Eye (tissue), 1 donor: ENCODE measurements at places on chromosomes 4 and X.
A peak's percentile ranks its signal among the peaks of the same experiment; 100 is the strongest.

GRCh38 chr4:8472689-8473197 lies 32.2 kb downstream of the TRMT44 start:
- peak; percentile 80 for DNase-seq

- DNase-seq, result no peak
These were observed 52.9 kb downstream of the CCNG2 start for GRCh38 chr4:77209936-77210335.

- DNase-seq, result no peak
These were observed 115.5 kb upstream of the MYOZ2 start for GRCh38 chr4:119020158-119020557.

GRCh38 chr4:164536814-164537213 lies 217.1 kb upstream of the SMIM31 start:
- peak; percentile 28 for DNase-seq

DNA sequence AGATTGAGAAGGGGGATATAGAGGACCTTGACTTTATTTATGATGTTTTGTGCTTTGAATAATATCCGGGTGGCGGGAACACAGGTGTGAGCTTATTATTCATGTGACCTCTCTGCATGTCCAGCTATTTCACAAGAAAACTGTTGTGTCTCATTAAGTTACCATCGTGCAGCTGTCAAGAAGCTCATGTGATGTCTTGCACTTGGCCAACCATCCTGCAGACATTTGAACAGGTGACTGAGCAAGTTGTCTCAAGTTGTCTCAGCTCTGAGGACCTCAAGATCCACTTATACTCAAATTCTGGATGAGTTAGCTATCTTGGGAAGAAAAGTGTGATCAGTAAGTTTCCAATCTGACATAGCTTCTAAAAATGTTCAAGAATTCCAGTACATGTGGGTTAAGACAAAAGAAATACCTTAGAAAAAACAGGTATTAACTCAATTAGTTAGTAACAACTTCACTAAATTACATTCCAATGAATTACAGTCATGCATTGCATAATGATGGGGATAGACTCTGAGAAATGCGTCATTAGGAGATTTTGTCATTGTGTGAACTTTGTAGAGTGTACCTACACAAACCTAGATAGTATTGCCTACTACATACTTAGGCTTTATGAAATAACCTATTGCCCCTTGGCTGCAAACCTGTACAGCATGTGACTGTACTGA lies 462.2 kb downstream of the INPP4B start:
- DNase-seq, result no peak

DNA sequence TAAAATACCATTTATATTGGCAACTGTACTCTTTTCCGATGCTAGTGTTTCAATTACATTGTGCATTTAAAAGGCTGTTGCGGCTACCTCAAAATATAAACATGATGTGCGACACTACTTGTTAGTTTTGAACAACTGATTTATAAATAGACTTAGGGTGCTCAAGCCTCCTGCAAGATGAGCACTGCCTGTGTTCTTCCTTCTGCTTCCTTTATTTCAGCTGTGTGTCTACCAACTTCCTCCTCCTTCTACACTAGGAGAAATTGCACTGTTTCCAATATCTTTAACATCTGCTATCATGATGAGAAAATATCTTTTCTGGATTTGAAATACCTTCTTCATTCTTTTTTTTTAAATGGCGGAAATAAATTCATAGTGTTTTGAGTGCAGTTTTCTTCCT lies 24.0 kb downstream of the TET2 start:
- no peak for DNase-seq

GRCh38 chr4:54897590-54897989 lies 227.8 kb downstream of the KDR start:
- DNase-seq, result no peak

GRCh38 chr4:18803781-18804180 lies 782.2 kb upstream of the LCORL start:
- DNase-seq, result no peak

DNA sequence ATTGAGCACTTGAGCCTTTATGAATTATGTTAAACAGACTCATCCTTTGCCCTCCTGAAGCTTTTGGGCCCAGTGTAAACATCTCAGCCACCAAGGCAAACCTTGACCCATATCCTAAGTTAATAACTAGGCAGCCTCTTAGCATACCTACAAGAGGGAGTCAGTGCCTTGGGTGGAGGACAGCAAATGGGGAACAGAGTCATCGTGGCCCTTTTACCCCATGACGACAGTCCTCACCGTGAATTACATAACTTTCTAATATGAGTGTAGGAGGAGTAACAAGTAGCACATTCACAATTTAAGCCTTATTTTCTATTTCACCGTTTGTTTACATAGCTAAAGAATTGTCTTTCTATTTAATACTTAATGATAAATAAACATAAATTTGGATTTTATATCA lies 16.8 kb downstream of the CLDN22 start:
- no peak for DNase-seq

DNA sequence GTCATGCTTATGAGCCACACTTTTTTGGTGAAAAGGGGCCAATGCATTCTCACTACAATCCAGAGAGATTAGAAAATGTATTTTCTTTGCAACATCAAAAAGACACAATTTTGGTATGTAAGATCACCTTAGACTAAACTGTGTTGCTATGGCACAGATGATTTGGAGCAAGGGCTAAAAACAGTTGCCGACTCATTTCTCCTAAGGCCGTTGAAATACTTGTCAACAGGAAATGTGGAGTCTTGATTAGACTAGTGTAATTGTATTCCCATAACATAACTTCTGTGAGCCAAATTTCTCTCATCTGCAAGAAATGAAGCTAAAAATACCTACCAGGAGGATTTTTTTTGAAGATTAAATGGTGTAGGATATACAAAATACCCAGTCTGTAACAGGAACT lies 2547.7 kb downstream of the ARAP2 start:
- no peak for DNase-seq

DNA sequence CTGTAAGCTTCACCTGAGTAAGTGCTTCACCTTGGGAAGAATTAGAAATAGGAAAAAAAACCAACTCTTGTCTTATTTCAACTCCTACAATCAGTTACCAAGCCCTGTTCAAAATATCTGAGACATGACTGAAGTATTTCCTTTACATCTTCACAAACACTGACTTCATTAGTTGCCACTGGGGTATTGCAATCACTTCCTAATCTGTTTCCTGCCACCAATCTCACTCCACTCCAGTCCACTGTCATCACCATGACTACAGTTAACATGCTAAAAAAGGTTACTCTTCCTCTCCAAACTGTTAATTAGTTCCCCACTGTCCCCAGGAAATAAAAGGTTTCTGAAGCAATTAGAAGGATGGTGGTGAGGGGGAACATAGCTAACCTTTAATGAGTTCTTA lies 3.3 kb upstream of the SUPT20HL1 start:
- DNase-seq, result peak; percentile 14

GRCh38 chr4:148770848-148771247 lies 328.6 kb upstream of the NR3C2 start:
- DNase-seq, result no peak

GRCh38 chr4:187865914-187866313 lies 129.7 kb upstream of the ZFP42 start:
- no peak for DNase-seq

DNA sequence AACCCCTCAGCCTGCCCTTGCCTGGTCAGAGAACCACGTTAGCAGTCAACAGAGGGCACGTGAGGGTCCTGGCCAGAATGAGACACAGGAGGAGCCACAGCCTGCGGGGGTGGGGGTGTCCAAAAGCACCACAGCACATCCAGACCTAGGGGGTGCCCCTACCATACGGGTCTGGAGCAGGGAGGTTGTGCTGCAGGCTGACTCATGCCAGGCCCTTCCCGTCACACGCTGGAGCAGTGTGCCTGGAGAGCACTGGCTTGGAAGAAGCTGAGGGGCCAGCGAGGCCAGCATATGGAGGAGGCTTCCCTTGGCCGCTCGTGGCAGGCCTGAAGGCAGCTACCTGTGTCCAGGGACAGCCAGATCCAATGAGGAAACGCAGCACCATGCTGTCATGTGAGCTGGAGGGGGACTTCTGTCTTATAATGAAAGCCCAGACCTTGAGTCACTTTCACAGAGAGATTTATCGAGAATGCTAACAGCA lies 1.5 kb upstream of the IRAK1 start:
- no peak for DNase-seq

- DNase-seq, result no peak
These were observed 3.1 kb upstream of the SETD7 start for GRCh38 chr4:139559089-139559479.

DNA sequence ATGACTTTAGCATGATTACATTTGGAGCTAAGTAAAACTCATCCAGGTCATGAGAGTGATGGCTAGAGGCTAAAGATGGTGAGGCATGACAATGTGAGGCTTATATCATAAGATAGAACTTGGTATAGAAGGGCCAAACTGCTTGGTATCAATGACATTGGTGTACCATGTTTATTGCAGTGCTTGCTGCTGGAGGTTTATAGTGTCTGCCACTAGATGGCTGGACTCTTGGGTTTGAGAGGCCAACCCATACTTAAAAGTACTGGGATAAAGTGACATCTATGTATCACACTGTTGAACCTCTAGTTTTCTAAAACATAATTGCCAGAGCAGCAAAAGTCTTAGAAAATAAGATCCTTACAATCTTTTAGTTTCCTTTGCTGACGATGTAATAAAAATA lies 83.0 kb upstream of the TACR3 start:
- no peak for DNase-seq

GRCh38 chrX:103780336-103781061 lies 3.9 kb downstream of the PLP1 start:
- no peak for DNase-seq

DNA sequence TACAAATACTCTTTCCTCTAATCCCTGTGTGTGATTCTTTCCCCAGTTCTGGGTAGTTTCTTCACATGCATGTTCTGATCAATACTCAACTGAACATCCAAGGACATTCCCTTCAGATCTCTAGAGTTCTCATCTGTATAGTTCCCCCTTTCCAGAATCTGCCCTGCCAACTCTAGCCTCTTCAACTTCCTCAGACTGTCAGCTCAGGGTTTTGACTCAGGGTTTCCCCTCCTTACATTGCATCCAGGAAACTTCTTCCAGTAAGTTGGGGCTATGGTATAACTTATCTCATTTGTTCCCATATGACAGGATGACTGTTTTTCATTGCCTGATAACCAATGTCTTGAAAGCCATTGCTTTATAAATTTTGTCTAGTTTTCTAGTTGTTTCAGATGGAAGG lies 14.2 kb upstream of the ANKRD17 start:
- DNase-seq, result no peak

DNA sequence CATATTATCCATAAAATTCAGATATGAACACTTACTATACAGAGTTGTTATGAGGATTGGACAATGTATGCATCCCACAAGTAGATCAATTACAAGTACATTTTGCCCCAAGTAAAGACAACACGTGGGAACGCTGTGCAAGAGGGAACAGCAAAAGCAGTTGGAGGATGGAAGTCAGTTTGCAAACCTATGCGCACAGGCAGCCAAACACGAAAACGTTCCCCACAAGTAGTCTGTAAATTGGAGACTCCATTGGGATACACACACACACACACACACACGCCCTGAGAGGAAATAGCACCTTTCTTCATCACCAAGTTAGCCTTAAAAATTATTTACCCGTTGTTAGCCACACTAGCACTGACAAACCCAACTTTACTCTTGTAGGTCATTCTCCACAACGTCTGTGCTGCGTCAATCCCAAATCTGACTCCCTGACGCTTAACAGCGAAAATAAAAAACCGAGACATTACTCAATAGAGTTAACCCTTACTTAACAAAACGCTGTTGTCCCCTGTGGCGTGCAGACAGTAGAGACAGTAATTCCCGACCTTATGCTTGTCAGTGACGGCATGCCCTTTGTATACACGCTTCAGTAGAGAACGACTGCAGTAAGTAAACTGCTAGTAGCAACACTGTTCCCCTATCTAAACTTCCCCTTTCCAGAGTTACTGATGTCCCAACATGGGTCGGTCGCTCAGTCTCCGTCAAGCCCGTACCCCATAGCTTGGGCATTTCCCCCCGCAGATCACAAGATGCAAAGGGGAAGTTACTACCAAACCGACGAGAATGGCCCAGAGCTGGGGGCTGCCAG lies 730 bp downstream of the MANBA start:
- peak; percentile 83 for DNase-seq

DNA sequence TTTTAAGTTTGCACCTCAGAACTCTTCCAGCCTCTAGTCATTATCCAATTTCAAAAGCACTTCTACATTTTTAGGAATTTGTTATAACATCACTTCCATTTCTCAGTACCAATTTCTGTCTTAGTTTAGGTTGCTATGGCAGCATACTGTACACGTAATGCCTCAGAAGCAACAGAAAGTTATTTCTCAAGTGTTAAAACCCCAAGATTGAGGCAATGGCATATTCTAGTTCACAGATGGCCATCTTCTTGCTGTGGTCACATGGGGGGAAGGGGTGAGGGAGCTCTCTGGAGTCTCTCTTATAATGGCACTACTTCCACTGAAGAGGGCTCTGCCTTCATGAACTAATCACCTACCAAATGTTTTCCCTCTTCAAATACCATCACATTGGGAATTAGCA lies 220.3 kb upstream of the CTSO start:
- DNase-seq, result no peak

DNA sequence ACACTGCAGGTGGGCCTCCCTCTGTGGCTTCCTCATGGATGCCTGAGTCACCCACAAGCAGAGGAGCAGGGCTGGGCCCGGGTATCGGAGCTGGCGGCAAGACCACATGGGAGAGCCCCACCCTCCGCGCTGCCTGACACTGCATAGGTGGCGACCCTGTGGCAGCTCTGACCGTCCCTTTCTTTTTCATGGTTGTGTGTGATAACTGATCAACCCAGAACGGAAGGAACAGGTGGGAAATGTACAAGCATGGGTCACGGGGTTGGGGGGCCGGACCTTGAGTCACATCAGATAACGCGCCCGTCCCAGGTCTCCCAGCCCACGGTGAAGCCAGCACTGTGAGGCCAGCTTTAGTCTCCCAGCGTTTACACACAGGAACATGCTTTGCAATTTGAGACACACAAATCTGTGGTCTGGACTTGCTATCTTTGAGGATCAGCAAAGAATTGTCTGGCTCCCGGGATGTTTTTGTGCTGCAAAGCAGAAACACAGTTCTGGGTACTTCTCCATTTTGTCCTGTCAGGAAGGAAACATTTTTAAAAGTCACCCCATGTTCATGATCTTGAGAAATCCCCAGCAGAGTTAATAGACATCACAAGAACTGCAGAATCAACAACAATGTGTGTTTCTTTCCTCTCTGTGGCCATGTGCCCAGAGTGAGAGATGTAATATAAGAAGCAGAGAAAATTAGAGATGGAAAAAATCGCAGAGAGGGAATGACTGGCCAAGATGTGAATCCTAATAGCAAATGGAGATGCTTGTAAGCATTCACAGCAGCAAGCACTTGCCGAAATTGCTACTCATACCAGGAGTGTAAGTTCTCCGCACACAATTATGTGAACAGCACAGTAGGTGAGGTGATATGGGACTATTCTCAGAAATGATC lies 70.1 kb upstream of the CBR4 start:
- DNase-seq, result peak; percentile 78

GRCh38 chr4:111018216-111018615 lies 395.3 kb upstream of the PITX2 start:
- DNase-seq, result no peak

- peak; percentile 94 for DNase-seq
These were observed 677 bp downstream of the PTPN13 start for GRCh38 chr4:86594559-86595425.

GRCh38 chr4:157776930-157777528 lies 395.8 kb downstream of the GASK1B start:
- DNase-seq, result no peak
